Fibroblast of villous mesenchyme (primary cell): ENCODE measurements at places on chromosomes 1 and 21. TPM values are rescaled to one million over a fixed set of nuclear protein-coding genes. Genes with fewer than 3 reads are reported as not detected.

DNA sequence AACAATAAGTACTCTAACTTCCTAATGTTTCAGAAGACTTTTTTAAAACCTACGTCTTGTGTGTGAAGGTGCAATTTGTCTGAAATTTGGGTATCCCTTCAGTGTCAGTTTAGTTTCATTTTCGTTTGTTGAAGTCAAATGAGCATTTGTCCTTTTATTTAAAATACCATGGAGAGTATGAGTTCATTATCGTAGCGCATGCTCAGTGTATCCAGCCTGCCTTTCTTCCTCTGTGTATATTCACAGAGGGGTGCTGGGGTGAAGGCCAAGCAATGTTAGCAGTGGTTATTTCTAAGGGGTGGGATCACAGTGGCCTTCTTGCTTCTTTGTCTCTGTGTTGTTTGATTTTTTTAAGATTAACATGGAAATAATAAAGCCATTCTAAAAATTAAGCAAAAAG, 43.2 kb downstream of the CNN3 start:
- peak; percentile 69 for DNase-seq

DNA sequence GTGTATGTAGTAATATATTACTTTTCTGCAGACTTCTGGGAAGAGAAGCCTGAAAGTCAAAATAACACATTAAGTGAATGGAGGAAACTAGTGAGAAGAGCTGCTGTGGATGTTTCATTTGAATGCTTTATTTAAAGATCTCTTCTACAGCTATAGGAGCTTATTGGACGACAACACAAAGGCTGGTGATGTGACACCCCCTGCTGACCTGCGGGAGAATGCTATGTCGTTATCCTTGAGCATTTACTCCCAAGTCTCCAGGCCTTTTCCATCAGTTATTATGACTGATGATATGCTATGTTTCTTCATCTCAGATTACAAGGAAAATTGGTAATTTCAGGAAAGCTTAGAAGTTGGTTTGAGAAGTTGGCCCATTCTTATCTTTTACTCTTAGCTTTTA, 22.3 kb upstream of the PLA2G4A start:
- DNase-seq: peak; percentile 41

DNA sequence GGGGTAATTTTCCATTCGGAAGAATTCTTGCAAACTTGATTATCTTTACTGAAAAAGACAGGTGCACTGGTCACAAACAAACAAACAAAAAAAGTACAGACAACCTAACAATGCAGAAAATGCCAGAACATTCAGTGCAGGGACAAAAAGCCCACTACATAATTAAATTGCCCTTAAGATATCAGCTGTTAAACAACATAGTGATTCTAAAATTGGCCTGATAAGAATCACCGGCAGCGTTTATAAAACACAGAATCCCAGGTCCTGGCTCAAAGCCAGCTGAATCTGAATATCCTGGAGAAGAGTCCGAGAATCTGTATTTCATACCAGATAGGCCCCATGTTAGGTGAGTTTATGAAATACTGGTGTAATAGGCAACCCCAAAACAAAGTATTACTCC, 6.1 kb downstream of the PLPP3 start:
- DNase-seq: no peak

- DNase-seq: no peak
Observed at GRCh38 chr1:37839676-37840075, 19.7 kb downstream of the MTF1 start.

RGS8 gene
- not detected in 2 replicates for total RNA-seq

DNA sequence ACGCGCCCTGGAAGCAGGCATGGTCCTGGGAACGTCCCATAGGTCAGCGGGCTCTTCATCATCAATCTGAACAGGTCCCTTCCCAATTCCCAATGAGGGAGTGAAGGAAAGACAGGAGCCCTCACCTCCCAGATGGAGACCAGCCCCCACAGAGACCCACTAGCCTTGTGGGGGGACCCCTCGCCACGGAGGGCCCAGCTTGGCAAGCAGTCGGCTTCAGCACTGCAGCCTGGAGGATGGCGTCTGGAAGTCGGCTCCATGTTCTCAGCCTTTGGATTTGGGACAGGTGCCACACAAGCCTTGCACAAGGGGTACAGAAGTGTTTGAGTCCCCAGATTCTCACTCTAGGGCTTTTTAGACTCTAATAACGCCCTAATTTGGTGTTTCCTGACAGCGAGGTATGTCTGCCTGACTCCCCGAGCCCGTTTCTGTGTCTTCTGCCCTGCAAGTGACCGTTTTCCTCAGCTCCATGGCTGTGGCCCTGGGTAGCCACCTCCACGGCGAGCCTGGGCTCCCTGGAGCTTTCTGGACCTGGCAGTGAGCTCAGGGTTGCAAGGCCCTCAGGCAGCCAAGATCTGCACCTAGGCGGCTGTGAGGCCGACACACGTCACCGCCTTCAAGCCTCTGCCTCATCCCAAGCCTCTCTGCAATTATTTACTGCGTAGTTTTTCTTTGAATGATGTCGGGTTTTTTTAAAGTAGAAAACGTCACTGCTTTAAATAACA, 25.0 kb upstream of the SUMO3 start:
- no peak for DNase-seq

GRCh38 chr1:29245261-29245660, 8.9 kb downstream of the PTPRU start:
- DNase-seq: no peak

GRCh38 chr1:3687504-3687903, 35.2 kb downstream of the TP73 start:
- no peak for DNase-seq

GRCh38 chr1:88276163-88276562, 407.9 kb upstream of the PKN2 start:
- DNase-seq: peak; percentile 5

- DNase-seq: no peak
Observed at GRCh38 chr21:17391811-17392340, 121.0 kb upstream of the CXADR start.

- DNase-seq: no peak
Observed at GRCh38 chr1:30822966-30823581, 65.5 kb upstream of the LAPTM5 start.

GRCh38 chr21:26120828-26121227, 49.7 kb downstream of the APP start:
- peak; percentile 44 for DNase-seq

DNA sequence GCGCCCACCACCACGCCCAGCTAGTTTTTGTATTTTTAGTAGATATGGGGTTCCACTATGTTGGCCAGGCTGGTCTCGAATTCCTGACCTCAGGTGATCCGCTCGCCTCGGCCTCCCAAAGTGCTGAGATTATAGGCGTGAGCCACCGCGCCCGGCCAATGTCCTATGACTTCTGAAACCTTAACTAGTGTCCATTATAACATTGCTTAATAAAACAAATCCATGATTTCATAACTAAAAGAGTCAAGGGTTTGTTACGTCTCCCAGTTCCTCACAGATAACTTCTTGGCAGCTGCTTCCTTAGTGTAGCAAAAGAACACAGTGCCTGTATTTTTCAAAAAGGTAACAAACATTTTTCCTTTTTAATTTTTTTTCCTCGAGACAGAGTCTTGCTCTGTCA, 53.6 kb downstream of the FBXO42 start:
- DNase-seq: no peak

DNA sequence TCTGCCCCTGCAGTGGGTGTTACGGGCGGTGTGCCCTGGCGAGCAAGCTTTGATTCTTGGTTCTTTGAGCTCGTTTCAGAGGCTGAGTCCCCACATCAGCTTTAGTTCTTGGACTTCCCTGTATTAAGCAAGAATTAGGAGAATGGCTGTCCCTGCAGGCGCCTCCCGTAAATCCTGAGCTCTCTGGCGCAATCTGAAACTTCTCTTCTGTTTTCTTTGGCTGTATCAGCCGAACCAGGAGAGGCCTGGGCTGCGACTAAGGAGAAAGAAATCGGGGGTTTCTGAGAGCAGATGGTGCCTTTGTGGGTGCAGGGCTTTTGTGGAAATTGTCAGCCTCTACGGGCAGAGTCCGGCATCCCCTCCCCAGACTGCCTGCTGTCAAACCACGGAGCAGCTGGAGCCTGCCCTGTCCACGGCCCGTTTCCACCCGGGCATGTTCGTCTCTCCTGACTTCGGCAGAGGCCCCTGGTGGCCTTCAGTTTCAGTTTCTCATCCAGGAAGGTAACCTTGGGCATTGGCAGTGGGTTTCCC, 17.9 kb downstream of the CSTB start:
- peak; percentile 86 for DNase-seq

CCDC30 gene
- total RNA-seq: 0.86 and 0.97 TPM in 2 replicates

VANGL1 gene
- 8.7 and 10.8 TPM in 2 replicates for total RNA-seq

- DNase-seq: no peak
Observed at GRCh38 chr21:33871171-33871570, 44.4 kb downstream of the ATP5PO start.

CLCA1 gene
- total RNA-seq: under 0.01 TPM in 1 of 2 replicates, not detected in the other

FAM72D gene
- 0.32 and 0.43 TPM in 2 replicates for total RNA-seq

DNA sequence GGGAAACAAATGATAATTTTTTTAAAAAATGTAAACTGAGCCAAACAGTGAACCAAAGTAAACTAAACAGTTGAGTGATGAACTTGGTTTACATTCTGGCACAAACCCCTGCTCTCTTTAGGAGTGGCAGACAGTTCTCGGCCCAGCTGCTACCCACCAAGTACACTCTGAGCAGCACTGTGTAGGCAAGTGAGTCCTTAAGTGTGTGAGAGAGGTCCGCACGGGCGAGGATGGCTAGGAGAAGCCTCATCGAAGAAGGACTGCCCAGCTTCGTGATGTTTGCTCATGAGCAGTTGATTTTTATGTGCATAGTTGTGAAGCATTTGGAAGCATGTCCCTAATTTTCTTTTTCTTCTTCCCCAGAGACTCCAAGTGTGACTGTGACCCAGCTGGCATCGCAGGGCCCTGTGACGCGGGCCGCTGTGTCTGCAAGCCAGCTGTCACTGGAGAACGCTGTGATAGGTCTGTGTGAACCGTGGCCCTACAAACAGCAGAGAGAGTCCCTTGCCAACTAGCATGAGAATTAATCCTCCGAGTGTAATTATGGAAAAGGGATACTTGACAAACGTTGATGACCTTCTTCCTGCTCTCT, 32.1 kb downstream of the LAMC2 start:
- no peak for DNase-seq

GRCh38 chr1:153883223-153883622, 39.5 kb downstream of the GATAD2B start:
- no peak for DNase-seq

HPDL gene
- total RNA-seq: 1.3 and 1.6 TPM in 2 replicates

DNA sequence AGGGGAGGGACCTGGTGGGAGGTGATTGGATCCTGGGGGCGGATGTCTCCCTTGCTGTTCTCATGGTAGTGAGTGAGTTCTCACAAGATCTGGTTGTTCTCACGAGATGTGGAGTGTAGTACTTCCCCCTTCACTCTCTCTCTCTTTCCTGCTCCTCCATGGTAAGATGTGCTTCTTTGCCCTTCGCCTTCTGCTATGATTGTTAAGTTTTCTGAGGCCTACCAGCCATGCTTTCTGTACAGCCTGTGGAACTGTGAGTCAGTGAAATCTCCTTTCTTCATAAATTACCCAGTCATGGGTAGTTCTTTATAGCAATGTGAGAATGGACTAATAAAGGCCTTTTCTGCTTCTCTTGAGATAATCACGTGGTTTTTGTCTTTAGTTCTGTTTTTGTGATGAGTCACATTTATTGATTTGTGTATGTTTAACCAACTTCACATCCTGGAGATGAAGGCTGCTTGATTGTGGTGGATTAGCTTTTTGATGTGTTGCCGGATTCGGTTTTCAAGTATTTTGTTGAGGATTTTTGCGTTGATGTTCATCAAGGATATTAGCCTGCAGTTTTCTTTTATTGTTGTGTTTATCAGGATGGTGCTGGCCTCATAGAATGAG, 45.5 kb downstream of the RABGAP1L start:
- DNase-seq: peak; percentile 9

- DNase-seq: no peak
Observed at GRCh38 chr1:24656046-24656445, 12.9 kb downstream of the SRRM1 start.

DNA sequence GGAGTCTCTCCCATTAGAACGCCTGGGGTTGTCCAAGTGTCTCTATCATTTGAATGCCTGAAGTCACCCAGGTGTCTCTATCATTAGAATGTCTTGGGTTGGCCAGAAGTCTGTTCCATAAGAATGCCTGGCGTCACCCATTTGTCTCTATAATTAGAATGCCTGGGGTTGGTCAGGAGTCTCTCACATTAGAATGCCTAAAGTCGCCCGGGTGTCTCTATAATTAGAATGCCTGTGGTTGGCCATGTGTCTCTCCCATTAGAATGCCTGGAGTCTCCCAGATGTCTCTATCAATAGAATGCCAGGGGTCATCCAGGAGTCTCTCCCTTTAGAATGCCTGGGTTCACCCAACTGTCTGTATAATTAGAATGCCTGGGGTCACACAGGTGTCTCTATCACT, 54.5 kb downstream of the RNF187 start:
- DNase-seq: no peak

- DNase-seq: no peak
Observed at GRCh38 chr1:97356309-97356708, 564.5 kb downstream of the DPYD start.

DNA sequence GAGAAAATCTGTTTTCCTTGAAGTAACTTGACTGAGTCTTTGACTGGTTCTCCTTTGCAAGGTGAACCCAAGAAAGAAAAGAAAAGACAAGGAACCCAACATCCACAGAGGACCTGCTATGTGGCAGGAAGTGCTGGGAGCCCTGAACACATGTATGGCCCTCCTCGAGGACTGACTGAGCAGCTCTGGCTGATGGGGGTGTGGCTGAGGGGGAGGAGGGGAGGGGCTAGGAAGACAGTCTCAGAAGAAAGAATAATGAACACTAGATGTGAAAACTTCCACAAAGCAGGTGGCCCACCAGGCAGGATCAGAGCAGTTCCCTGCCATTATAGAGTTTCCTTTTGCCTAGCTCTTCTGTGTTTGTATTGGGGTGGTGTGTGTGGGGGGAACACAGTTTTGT, 26.1 kb downstream of the NENF start:
- DNase-seq: no peak

TMEM51 gene
- total RNA-seq: 14.8 and 18.6 TPM in 2 replicates

- no peak for DNase-seq
Observed at GRCh38 chr1:74611887-74612286, 61.7 kb downstream of the ERICH3 start.

ADAM30 gene
- total RNA-seq: under 0.01 TPM in 1 of 2 replicates, not detected in the other

DNA sequence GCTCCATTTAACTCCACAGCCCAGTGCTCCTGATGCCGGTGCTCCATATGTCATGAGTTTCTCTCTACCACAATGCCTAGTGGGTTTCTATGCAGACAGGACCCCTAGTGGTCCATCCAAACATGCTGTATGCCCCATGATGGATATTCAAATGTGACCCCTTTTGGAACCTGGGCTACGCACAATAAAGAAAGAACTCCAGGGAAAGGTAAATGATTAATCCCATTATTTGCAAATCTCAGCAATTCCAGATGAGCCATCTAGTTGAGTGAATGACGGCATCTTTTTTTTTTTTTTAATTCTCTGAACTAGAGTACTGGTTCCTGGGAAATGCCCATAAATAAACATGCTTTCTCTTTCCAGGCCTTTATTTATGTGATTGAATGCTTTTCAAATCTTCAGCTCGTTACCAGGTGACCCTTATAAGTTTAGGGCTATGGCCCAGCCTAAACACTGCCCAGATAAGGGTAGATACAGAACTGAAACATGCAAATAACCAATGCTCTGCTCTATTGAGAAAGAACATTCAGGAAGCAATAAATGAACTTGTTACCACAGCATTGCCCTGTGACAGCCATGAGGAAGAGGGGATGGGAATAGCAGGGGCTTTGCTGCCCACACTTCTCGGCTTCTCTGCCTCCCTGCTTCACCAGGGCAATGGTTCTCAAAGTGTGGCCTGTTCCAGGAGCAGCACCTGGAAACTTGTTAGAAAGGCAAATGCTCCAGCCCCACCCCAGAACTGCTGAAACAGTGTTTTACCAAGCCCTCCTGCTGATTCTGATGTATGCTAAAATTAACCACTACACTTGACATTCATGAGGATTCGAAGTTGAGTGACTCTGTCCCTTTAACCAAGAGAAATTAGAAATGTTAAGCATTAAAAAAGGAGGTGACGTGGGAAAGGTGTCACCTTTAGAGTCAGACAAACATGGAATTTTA, 151.7 kb downstream of the SEC16B start:
- no peak for DNase-seq

KCNT2 gene
- total RNA-seq: 3.2 and 7.3 TPM in 2 replicates
